ENCODE measurements at places on chromosomes 2 and 18. TPM values are rescaled to one million over a fixed set of nuclear protein-coding genes. Genes with fewer than 3 reads are reported as not detected.

DNA sequence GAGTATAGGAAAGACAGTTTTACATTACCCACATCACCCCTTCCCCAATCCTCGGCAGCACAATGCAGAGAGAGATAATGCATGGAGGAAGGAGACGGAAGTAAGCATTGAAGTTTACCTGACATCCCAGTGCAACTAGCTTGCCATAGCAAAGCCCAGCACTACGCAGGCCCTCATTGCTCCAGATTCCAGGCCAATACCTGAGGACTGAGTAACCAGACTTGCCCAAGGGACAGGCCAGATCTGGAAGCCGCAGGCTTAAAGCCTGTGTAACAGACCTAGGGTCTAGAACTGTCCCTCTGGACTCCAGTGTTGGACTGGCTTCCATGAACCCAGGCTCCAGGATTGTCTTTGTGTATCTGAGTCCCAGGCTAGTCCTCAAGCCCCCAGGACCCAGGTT lies 17.6 kb downstream of the SERPINB4 start:
- H3K36me3 ChIP-seq, result no peaks in the 10 kb centered on the region
- H3K27me3 ChIP-seq, result peaks cover 2% of the 10 kb centered on the region
- DNase-seq, result no peak
- H3K4me1 ChIP-seq, result no peaks in the 10 kb centered on the region

DNA sequence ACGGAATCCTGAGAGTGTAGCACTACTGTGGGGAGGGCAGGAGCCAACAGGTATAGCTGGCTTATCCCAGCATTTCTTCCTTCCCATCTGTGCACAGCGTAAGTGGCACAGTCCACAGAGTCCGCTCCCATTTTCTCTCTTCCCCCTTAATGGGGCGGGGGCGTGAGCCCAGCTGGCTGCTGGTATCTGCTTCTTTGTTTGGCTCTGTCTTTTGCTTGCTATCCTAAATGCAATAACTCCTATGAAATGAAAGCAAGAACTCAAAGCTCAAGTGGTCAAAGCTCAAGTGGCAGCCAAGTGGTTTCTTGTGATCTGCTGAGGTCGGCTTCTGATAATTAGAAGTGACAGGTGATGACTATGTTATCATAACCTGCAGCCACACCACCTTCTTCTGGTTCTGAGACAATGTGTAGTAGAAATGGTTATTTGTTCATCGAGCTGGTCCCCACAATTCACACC lies 192.7 kb downstream of the PLCL1 start:
- H3K4me3 ChIP-seq, result no peak overlapping the region
- H3K36me3 ChIP-seq, result no peaks in the 10 kb centered on the region
- H3K27ac ChIP-seq, result no peak overlapping the region
- no peak for DNase-seq
- H3K4me1 ChIP-seq, result peaks cover 33% of the 10 kb centered on the region

DNA sequence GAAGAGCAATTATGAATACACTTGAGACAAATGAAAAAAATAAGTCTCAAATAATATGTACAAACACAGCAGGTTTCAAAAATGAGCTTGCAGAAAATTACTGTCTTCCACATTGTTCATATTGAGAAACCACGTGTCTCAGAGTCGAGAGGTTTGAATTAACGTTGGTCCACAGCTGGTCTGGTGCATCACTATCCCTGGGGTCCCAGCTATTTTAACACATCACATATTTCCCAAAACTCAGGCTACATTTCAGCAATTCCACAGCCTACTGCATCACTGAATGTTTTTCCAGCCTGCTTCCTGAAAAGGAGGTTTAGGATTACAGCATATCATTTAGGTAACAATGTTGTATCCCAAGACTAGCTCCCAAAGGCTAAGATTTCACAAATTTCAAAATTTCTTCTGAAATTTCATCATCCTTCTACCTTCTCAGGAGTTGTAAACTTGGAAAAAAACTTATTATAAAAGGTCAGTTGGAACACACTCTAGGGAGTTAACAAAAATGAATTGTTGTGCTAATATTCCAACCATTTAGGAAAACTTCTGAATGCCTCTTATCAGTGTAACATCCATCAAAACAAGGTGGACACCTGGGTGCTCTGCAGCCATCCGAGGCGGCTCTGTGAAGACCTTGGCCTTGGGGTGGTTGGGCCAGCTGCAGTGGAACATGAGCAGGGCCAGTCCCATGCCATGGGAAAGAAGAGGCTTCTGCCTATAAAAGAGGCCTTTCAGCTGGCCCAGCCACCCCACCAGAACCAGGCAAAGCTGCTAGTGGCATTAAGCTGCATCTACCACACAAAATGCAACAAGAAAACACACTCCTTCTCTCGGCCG lies 198.1 kb upstream of the RBBP8 start:
- no peaks in the 10 kb centered on the region for H3K27me3 ChIP-seq
- H3K36me3 ChIP-seq, result no peaks in the 10 kb centered on the region

- H3K36me3 ChIP-seq, result no peaks in the 10 kb centered on the region
- DNase-seq, result no peak
- H3K27ac ChIP-seq, result no peak overlapping the region
- H3K4me1 ChIP-seq, result no peaks in the 10 kb centered on the region
- no peak overlapping the region for H3K4me3 ChIP-seq
Measured at GRCh38 chr2:128754246-128754724, 435.6 kb upstream of the HS6ST1 start.

CMPK2 gene
- 7.6 TPM for total RNA-seq

CD8B2 gene
- 0.14 TPM for total RNA-seq
